ENCODE measurements at places on chromosomes 16 and 17.

- DNase-seq: no peak
These were observed 520 bp downstream of the JPT2 start for GRCh38 chr16:1678500-1679098.

DNA sequence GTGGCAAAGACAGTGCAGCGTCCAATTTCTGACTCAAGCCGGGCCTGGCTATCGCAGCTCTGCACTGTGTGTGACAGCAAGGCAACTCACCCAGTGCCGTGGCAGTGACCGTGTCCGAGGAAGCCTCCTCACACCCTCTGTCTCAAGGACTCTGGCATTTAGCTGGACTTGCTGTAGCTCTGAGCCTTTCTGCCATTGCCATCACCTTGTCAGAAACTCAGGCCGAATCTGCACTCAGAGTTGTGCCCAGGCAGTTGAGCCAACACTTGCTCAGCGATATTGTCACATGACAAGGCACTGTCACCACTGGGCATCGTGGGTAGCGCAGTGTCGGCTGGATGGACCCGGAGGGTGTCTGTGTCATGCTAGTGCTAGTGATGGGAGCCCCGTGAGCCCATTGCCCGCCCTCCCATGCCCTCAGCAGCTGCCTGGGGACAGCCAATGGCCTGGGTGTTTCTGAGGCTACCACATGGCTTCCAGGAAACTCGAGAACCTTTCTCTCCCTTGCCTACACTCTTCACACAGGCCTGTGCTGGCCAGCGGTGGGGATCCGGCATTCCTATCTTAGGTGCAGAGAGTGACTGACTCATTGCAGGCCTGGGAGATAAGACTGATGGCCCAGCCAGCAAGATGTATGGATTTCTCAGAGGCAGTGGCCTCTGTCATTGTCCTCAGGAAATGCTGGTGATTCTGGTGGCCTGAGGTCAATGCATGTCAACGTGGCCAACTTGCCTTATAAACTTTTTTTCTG is 22.1 kb upstream of the STH start:
- DNase-seq: no peak

DNA sequence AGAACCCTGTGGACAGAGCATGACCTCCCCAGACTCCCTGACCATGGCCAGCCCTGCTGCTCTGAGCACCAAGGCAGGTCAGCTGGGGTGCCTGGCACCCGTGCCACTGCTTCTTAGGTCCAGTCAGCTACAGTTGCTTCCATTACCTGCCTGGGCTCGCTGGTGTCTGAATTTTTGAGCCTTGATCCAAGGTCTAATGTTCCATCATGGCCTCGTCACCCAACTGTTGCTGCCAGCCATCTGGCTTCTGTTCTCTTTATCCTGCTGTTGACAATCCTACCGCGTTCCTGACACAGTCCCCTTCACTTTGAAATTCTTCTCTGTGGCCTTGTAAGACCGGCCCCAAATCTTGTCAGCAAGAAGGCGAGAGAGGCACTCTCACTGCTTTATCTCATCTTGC is 16.7 kb downstream of the GLYR1 start:
- no peak for DNase-seq

DNA sequence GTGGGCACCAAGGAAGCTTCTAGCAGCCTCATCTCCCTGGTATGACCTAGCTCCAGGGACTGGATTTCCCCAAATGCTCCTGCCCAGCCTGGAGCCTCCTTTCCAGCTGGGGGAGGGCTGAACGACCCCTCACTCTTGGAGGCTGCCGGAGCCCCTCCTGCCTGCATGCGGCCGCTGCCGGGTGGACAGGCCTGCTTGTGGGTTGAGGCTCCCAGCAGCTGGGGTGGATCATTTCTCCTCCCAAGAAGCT is 213.6 kb downstream of the SEC14L1 start:
- DNase-seq: no peak

DNA sequence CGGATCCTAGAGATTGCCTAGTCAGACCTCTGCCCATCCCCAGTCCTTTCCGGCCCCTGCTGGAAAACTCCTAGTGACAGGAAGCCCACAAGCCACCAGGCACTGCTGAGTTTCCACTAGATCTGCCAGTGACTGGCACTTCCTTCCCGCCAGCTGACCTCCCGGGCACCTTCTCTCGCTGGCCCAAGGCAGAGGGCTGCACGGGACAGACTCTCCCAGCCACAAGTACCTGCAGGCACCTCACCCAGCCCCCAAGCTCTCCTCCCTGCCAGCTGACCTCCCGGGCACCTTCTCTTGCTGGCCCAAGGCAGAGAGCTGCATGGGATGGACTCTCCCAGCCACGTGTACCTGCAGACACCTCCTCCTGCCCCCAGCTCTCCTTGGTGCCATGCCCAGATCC is 66.3 kb upstream of the DOC2B start:
- no peak for DNase-seq

DNA sequence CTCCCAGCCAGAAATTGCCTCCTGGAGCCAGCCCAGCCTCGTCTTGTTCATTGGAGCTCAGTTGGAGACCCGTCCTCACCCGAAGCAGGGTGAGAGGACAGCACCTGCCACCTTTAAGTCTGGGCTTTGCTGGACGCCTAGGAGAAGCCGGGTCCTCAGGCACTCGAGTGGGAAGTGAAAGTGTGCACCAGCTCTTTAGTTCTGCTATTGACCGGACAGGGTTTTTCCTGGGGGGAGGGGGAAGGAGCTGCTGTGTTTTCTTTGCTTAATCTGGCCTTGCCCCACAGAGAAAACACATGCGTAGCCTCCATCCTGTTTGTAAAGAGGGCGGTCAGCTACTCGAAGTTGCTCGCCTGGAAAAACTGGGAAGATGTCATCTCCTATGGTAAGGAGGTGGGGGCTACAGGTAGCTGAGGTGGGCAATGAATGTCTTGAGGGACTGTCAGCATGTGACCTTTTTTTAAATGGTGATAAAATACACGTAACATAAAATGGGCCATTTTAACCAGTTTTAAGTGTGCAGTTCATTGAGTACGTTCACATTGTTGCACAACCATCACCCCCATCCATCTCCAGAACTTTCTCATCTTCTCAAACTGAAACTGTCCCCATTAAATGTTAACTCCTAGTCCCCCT is 34.4 kb downstream of the CMIP start:
- no peak for DNase-seq
